ENCODE measurements at places on chromosomes 7 and 10.

- no peak for DNase-seq
Measured at GRCh38 chr7:94656925-94657731, 1.2 kb upstream of the SGCE start.

DNA sequence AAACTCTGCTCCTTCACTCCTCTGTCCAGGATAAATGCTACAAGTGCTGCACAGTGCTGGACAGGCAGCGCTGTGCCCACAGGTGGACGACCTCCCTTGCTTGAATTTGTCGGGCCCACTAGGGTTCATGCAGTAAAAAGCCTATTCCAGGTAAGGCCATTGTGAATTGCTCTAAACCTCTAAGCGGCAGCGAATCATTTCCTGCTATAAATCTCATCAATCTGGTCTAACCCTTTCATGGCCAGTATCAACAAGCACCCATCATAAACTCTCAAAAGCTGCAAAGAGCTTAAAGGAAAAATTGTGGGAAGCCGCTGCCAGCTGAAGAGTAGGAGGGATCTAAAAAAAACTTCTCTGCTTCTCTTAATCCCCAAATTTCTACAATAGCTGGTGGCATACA lies 134.2 kb downstream of the SLC25A13 start:
- no peak for DNase-seq

- DNase-seq = no peak
Measured at GRCh38 chr7:157471259-157472125, 134.7 kb downstream of the DNAJB6 start.

DNA sequence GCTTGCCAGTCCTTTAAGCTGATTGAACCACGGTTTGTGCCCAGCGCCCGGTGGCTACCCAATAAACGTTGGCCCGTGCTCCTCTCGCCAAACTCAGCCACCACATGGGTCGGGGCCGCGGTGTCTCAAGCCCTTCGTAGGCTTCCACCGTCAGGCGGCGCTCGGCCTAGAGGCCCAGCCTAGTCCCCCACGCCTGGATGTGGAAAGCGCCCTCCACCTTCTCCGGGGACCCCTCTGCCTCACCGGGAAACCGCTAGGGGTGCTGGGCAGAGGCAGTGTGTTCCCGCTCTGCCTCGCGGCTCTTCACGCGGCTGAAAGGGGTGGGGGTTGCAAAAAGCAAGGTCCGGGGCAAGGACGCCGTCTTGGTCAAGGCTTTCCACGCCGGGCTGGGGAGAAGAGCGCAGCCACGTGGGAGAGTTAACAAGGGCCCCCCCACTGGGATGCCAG lies 29.8 kb downstream of the LEP start:
- no peak for DNase-seq

DNA sequence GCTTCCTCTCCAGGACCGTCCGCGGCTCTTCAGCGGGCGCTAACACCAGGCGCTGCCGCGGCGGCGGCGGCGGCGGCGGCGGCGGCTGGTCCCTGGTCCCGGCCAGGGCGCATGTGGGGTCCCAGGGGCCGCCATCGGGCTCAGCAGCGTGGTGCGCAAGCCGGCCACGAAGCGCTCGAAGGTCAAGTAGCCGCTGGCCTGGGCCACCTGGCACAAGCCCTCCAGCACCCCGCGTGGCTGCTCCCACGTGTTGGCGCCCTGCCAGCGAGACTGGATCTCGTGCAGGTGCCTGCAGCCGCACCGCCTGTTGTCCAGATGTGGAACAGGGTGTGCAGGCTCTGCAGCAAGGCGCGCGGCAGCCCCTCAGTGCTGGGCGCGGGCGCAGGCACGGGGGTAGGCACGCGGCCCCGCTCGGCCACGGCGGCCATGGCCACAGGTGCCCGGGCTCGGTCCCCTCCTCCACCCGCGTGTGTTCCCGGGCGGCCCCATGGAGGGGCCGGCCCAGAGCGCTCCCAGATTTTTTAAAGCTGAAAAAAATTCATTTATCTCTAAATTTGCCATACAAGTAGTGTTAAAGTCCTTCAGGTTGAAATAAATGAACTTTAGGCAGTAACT lies 884.2 kb upstream of the ZNF722 start:
- DNase-seq = no peak

- DNase-seq = no peak
Measured at GRCh38 chr7:29811586-29811985, 5.3 kb downstream of the WIPF3 start.

GRCh38 chr7:21603972-21604749 lies 61.3 kb downstream of the DNAH11 start:
- DNase-seq = no peak

DNA sequence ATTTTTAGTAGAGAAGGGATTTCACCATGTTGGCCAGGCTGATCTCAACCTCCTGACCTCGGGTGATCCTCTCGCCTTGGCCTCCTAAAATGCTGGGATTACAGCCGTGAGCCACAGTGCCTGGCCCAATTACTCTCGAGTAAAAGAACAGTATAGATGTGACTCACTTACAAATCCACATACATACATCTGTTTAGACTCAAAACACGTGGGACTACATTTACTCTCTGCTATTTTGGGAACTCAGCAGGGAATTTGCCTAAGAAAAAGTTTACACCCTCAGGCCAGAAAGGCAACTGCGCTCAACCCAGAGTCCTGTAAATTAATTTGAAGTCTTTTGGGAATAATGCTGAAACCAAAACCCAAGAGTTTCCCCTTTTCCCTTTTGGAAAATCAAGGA lies 289.7 kb downstream of the KLF6 start:
- DNase-seq = no peak

DNA sequence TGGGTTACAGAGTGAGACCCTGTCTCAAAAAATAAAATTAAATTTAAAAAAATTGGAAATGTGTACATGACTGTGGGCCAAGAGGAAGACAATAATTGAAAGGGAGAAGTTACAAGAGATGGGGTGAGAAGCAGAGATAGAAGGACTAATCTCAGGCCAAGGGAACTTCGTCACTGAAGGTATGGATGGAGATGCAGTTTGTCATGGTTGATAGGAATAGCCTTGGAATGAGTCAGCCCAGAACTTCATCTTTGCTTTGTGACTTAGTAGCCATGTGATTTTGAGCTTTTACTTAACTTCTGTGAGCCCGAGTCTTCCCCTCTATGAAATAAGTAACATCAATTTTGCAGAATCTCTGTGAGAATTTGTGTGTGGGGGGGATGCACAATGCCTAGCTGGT lies 6.5 kb upstream of the PODXL start:
- DNase-seq = no peak

DNA sequence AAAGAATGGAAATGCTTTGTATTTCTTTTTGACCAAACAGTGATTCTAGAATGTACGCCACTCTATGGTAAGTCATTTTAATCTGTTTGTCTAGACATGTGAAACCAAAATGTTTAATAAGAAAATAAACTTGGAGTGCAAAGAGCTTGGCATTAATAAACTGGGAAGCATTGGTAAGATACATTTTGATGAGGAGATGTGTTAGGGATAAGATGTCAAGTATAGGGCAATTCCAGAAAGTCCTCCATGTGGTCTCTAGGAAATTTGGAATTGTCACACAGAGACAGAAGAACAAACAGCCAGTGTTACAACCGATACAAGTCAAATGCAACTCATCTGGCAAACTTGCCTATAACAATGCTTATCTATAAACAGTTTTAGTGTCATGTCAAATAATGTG lies 410.7 kb upstream of the SEMA3A start:
- no peak for DNase-seq

- DNase-seq = no peak
Measured at GRCh38 chr7:101598422-101598985, 30.6 kb downstream of the MYL10 start.

Data from BJ (cell line).